NCI-H460 (cell line): ENCODE measurements at places on chromosomes 3 and 15. TPM values are rescaled to one million over a fixed set of nuclear protein-coding genes. Genes with fewer than 3 reads are reported as not detected.

The PYGO1 gene
- total RNA-seq, result 13.0 and 14.2 TPM in 2 replicates

DNA sequence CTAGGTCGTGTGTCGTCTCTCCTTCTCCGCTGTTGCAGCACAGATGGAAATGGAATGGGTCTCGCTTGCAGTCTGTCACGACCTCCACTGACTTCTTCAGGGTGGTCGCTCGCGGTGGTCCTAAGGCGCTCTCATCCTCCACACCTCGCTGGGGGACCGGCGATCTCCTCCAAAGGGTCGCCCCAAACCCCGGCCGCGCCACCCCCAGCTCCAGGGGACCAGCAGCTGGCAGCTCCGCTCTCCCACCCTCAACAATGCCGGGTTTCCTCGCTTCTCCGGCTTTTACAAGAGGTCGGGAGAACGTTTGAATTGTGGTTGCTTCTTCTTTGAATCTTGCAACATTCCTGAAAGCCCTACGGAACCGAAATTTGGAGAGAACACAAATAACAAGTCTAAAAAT is 25.9 kb downstream of the SERP1 start:
- DNase-seq, result no peak

The BTLA gene
- not detected in 2 replicates for total RNA-seq

DNA sequence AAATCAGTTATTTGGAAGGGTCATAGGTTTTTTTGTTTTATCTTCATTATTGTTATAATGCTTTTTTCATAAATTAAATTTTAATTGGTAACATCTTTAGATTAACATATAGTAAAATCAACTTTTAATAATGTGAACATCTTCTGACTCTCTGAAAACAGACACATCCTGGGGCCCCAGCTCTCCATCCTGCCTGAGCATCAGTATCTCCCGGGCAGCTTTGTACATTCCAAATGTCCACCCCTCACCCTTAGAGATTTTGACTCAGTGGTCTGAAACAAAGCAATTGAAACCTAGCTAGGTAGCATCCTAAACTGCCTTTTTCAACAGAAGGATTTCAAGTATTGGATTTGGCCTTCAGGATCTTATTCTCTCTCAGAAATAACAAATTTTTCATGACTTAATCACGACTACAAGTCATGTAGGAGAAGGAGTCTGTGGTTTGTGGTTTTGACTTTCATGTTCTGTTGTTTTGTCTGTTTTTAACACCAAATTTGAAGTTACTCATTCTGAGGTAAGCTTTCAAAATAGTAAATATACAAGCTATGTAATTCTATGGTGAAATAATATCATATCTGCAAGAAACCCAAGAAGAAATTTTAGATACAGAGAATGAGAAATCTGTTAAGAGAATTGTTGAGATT is 147.3 kb upstream of the UBE2E2 start:
- DNase-seq, result no peak
